ENCODE measurements at places on chromosomes 7 and 10.

DNA sequence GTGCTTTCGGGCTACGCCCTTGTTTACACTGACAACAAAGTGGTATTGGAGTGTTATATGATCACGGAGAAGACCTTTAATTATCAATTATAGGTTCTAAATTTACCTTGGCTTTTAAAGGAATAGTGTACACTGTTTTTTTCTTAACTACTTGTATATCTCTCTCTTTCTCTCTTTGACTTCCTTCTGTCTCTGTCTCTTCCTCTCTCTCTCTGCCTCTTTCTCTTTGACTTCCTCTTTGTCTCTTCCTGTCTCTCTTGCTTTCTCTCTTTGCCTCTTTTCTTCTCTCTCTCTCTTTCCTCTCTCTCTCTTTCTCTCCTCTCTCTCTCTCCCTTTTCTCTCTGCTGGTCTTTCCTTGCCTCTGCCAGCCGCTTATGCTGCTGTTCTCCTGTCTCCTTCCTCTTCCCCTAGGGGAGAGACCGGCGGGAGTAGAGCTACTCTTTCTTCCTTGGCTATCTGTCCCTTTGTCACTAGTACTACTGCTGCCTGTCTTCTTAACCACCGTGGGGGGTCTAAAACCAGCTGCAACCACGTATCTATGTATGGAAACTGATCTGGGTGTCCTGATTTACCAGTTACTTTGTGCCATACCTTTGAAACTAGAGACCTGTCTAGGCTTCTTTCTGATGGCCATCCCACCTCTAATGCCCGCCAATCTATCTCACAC is 36.9 kb upstream of the GSDME start:
- no peak for DNase-seq

DNA sequence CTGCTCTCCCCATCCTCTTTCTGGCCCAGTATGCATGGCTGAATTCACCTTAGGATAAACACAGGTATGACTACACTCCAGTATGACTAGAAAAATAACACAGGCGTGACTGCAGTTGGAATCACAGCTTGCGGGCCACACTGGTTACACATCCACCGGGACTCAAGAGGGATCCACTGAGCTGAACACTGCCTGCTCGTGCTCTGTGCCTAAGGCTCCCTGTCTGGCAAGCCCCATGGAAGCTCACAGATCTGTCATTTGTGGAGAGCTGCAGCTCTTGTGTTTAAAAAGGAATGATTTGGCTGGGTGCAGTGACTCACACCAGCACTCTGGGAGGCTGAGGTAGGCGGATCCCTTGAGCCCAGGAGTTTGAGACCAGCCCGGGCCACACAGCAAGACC is 26.8 kb downstream of the VOPP1 start:
- peak; percentile 62 for DNase-seq

DNA sequence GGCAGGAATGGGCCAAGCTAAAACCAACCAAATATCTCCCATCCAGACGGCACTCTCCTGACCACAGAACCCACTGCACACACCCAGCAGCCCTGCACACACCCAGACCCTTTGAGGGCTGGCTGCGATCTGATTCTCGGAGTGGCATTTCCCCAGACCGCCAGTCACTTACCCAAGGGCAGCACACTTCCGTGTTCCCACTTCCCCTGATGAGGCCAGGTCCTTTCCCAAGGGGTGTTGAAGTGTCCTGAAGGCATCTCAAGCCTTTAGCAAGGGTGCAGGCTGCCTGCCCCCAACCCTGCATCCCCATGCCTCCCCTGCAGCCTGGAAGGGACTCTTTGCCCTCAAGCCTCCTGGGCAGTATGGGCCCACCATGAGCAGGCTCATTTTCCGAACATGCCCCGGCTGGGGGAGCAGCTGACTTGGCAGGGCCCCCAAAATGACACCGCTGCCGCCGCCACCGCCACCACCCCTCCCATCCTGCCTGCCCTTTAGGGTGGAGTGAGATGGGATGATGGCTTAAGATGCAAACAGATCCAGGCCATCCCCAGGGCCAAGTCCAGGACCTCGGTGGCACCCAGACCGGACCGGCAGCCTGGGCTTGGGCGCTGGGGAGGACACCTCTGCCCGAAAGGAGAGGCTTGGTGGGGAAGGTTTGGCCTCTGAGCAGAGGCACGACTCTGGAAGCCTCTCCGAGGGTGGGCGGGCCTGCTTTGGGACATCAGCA is 159.8 kb downstream of the NRF1 start:
- no peak for DNase-seq

DNA sequence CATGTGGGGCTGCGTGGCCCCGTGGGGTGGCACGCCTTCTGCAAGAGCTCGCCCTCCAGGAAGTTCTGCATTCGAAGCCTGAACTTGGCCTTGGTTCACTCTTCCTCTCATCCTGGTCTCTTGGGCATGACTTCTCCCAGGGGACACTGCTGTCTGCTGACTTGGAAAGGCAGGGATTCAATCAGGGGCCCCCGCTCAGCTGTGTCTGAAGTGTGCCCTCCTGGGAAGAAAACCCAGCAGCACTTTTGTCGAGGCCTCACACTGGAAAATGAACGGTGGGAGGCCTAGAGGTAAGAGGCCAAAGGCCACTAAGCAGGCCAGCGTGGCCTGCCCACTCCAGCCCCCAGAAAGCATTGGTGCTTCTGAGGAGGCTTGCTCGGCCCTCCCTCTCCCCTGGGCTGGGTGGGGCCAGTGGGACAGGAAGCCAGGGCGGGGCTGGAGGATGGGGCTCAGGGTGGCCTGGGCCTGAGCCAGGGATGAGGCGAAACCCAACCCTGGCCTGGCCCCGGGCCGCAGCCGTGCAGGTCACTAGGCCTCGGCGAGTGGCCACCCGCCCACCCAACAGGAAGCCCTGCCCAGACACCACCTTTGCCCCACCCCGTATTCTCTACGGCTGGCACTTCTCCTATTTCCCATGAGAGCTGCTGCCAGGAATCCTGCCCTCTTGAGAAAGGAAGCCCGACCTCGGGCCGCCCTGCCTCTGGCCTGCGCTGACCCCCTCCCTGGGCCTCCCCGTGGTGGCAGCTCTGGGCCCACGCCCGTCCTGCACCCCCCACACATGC is 81.1 kb downstream of the ZMIZ1 start:
- peak; percentile 56 for DNase-seq

DNA sequence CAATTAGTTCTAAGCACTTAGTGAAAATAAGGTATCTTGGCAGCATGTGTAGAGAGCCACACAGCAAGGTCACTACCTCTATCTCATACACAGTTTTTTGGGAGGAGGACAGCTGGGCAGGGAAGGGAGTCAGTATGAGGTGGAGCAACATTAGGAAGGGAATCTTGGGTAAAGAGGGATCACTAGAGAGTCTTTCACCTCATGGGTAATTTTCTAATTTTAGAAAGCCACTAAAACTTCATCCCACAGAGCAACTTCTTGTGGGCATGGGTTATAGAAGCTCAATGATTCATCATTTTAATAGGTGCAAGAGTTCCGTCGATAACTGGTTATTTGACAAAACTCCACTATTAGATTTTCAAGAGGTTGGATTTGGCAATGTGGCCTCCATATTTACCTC is 2.5 kb downstream of the NRAP start:
- no peak for DNase-seq
